ENCODE measurements at places on chromosomes 12 and 14.

GRCh38 chr12:94205822-94206221, 57.4 kb downstream of the PLXNC1 start:
- H3K4me1 ChIP-seq: peaks cover 77% of the 10 kb centered on the region
- H3K4me3 ChIP-seq: peak overlapping the region; percentile 68
- H3K27ac ChIP-seq: peak overlapping the region; percentile 99
- DNase-seq: no peak

GRCh38 chr12:75606956-75607355, 95.5 kb upstream of the KRR1 start:
- H3K4me3 ChIP-seq: no peak overlapping the region
- no peaks in the 10 kb centered on the region for H3K4me1 ChIP-seq
- no peaks in the 10 kb centered on the region for H3K36me3 ChIP-seq
- peaks cover 10% of the 10 kb centered on the region for H3K27me3 ChIP-seq

GRCh38 chr14:31837031-31837430, 240.1 kb upstream of the ARHGAP5 start:
- H3K4me3 ChIP-seq: no peak overlapping the region
- H3K36me3 ChIP-seq: peaks cover 12% of the 10 kb centered on the region
- DNase-seq: no peak
- no peaks in the 10 kb centered on the region for H3K4me1 ChIP-seq

DNA sequence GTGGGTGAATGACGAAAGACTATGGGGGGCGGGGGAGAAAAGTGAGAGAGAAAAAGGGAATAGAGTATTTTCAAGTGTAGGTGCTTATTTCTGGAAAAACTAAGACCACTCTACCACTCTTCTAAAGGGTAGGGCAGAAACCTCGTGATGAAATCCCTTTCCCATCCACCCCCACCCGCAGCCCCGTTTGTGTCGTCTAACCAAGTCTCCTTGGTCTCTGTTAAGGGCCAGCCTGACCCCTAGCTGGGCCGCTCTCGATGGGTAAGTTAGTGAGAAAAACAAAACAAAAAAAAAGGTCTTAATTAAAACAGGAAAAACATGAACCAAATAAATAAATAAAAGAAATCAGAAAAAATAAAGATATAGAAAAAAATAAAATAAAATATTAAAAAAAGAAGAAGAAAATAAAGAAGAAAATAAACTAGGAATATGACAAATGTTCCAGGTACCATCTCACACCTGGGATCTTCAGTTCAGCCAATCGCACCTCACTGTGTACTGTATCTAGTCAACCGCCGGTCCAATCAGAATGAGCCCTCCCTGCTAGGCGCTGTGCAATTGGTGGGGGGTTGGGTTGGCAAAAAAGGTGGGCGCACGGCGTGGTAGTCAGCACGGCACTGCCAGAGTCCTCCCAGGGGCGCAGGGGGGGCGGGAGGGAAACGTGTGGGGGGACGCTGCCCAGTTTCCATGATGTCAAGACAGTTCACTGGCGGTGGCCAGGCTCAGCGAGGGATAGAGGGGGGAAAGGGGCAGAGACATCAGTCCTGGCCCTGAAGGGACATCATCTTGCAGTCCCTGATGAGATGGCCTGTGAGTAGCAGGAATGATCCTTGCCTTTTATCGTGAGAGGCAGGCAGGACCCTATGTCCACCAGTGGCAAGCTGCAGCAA, 9.8 kb upstream of the CDH24 start:
- DNase-seq: no peak
- H3K4me3 ChIP-seq: no peak overlapping the region
- peaks cover 38% of the 10 kb centered on the region for H3K4me1 ChIP-seq
- peaks cover 63% of the 10 kb centered on the region for H3K36me3 ChIP-seq
- no peaks in the 10 kb centered on the region for H3K27me3 ChIP-seq

DNA sequence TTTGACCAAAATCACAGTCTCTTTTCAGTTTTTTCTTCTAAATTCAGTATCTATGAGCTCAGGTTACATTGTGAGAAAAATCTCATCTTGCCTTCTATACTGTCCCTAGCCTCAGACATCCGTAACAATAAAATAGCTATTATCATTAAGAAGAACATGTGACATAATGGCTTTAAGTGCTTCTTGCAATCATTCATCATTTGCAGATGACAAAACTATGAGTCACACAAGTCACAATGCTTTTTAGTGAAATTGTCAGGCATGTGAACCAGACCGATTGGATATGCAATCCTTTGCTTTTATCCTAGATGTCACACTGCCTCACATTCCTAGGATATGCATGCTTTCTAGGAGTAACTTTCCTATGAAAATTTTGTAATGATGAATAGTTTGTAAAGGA, 313.1 kb downstream of the SLC6A15 start:
- no peak overlapping the region for H3K27ac ChIP-seq
- no peaks in the 10 kb centered on the region for H3K4me1 ChIP-seq
- H3K4me3 ChIP-seq: no peak overlapping the region
- DNase-seq: no peak
- H3K36me3 ChIP-seq: no peaks in the 10 kb centered on the region

GRCh38 chr14:23119363-23120327, 590 bp upstream of the CEBPE start:
- H3K27ac ChIP-seq: peak overlapping the region; percentile 70
- peak overlapping the region; percentile 47 for H3K4me3 ChIP-seq
- peak; percentile 27 for DNase-seq
- H3K4me1 ChIP-seq: peaks cover 35% of the 10 kb centered on the region
- no peaks in the 10 kb centered on the region for H3K36me3 ChIP-seq

DNA sequence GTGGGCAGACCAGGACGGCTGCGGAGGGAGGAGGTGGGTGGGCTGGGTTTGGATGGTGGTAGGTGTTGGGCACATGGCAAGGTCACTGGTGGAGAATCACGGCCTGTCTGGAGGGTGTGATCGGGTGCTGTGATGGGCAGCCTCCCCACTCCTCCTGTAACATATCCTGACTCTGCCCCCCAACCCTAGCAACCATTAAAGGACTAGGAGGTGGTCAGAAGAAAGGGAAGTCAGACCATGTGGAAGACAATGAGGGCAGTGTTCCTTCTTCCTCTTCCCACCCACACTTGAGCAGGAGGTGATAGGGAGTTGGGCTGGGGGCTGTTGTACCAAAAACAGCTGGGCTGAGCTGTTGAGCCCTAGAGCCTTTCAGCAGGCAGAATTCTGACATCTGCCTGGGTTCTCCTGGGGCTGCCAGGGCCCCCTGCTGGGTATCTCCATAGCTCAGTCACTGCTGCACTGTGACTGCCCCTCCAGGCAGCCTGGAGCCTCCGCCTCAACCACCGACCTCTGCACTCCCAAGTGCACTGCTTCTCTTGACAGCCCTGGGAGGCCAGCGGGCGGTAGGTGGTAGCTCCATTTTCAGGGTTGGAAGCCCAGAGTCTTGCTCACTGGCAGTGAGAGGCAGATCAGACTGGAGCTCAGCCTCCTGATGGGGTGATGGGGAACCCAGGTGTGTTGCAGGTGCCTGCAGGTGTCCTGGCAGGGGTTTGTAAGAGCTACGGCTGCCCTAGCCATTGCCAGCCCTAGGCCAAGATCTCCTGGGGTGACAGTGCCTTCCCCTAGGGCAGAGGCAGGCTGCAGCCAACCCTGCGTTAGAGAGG, 15.4 kb downstream of the VASH1 start:
- no peak overlapping the region for H3K27ac ChIP-seq
- no peak for DNase-seq
- no peak overlapping the region for H3K4me3 ChIP-seq
- peaks cover under 1% of the 10 kb centered on the region for H3K27me3 ChIP-seq
- no peaks in the 10 kb centered on the region for H3K36me3 ChIP-seq
- peaks cover 18% of the 10 kb centered on the region for H3K4me1 ChIP-seq

DNA sequence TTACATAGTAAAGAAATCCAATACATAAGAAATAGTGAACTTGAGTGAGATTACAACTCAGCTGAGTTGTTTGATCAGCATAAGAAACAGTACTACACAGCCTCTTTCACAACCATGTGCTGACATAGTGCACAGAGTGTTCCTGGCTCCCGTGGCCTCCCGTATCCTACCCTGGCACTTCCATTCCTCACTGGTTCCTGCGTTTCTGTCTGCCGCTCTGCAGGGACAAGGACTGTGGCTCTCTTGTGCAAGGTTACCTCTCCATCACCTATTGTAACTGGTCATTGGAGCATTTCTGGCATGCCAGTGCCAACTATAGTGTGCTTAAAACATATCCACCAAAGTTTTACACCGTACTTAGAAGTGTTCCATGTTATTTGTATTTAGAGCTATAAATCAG, 46.3 kb upstream of the PCED1B start:
- DNase-seq: no peak
- no peak overlapping the region for H3K4me3 ChIP-seq
- H3K36me3 ChIP-seq: no peaks in the 10 kb centered on the region
- H3K4me1 ChIP-seq: peaks cover 37% of the 10 kb centered on the region
- H3K27me3 ChIP-seq: no peaks in the 10 kb centered on the region

- H3K27ac ChIP-seq: no peak overlapping the region
- no peaks in the 10 kb centered on the region for H3K4me1 ChIP-seq
- H3K36me3 ChIP-seq: no peaks in the 10 kb centered on the region
- H3K27me3 ChIP-seq: peaks cover 3% of the 10 kb centered on the region
- DNase-seq: no peak
Measured at GRCh38 chr14:94517248-94517640, 8.0 kb upstream of the SERPINA12 start.

DNA sequence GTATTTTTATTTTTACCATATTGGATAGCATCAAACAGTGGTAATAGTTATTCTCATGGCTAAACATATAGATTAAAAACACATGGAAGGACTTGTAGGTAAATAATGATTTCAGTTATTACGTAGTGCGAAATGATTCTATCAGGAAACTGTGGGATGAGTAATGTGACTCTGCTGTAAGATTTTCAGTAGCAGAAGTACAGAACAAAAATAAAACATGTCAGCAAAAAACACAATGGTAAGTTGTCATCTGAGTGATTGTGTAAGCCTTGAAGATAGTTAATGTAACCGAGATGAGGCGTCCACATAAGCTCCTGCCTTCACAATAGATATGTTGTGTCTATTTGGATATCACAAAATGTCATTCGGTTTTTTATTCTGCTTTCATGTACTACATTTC, 99.8 kb downstream of the BORCS5 start:
- peak overlapping the region; percentile 59 for H3K27ac ChIP-seq
- no peak for DNase-seq
- H3K4me1 ChIP-seq: peaks cover 32% of the 10 kb centered on the region
- H3K36me3 ChIP-seq: peaks cover 6% of the 10 kb centered on the region
- H3K27me3 ChIP-seq: no peaks in the 10 kb centered on the region
- no peak overlapping the region for H3K4me3 ChIP-seq

DNA sequence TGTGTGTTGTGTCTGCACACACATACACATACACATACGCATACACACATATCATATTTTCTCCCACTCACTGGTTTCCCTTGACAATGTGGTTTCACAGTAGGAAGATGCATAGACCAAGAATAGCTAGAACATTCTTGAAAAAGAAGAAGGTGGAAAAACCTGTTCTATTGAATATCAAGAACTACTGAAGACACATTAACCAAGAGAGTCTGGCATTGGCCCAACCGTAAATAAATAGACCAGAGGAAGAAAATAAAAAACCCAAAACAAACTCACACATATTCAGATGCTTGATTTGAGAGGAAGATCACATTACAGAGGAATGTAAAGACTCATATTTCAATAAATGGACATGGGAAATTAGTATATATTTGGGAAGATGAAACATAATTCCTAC, 311.3 kb downstream of the FOXG1 start:
- no peak for DNase-seq
- H3K36me3 ChIP-seq: no peaks in the 10 kb centered on the region
- H3K4me1 ChIP-seq: no peaks in the 10 kb centered on the region
- no peak overlapping the region for H3K27ac ChIP-seq
- H3K27me3 ChIP-seq: no peaks in the 10 kb centered on the region
- H3K4me3 ChIP-seq: no peak overlapping the region

DNA sequence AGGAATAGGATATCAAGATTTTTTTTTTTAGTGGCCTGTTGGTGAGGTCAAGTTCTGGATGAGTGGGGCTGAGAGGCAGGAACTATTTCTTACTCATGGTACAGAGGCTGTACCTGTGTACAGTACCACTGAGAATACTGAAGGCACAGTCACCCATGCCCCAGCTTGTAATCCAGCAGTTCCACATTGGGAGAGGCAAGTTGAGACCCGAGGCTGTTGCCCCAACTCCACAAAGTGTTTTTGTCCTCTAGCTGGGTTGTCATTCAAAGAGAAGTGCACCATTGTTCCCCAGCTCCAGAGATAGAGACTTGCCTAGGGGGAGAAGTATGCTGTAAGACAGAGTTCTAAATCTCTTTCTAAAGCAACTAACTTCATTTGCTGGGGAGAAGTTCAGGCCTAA, 38.7 kb downstream of the ARID2 start:
- H3K27ac ChIP-seq: no peak overlapping the region
- DNase-seq: no peak
- peaks cover 34% of the 10 kb centered on the region for H3K36me3 ChIP-seq
- H3K27me3 ChIP-seq: no peaks in the 10 kb centered on the region
- peaks cover 33% of the 10 kb centered on the region for H3K4me1 ChIP-seq

GRCh38 chr14:80850197-80850814, 91.2 kb downstream of the CEP128 start:
- H3K27me3 ChIP-seq: no peaks in the 10 kb centered on the region
- H3K4me3 ChIP-seq: no peak overlapping the region
- no peaks in the 10 kb centered on the region for H3K36me3 ChIP-seq
- H3K27ac ChIP-seq: no peak overlapping the region
- no peaks in the 10 kb centered on the region for H3K4me1 ChIP-seq

GRCh38 chr12:106774808-106775524, 484 bp downstream of the RIC8B start:
- peaks cover 31% of the 10 kb centered on the region for H3K4me1 ChIP-seq
- H3K27me3 ChIP-seq: no peaks in the 10 kb centered on the region
- peak overlapping the region; percentile 96 for H3K4me3 ChIP-seq
- peak overlapping the region; percentile 99 for H3K27ac ChIP-seq
- DNase-seq: peak; percentile 27

DNA sequence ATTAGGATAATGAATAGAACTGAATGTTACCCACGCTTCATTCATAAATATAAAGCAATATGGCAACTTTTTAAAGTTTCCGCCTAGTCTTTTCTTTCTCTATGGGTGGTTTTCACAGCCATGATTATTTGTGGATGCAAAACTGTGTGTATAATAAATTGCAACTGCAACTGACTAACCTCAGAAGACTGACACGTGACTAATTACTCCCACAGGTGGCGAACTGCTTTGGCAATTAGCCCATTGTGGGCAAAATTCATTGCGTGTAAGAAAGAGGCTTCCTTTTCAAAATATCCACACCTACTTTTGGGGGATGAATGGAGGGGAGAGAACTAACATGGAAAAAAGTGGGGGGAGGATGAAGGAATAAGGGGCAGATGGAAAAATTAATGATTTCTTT, 79.0 kb downstream of the SLC25A21 start:
- no peaks in the 10 kb centered on the region for H3K27me3 ChIP-seq
- no peak overlapping the region for H3K27ac ChIP-seq
- H3K4me3 ChIP-seq: no peak overlapping the region
- no peak for DNase-seq

GRCh38 chr12:117738233-117738632, 230.6 kb downstream of the KSR2 start:
- H3K4me1 ChIP-seq: no peaks in the 10 kb centered on the region
- H3K4me3 ChIP-seq: no peak overlapping the region
- peaks cover under 1% of the 10 kb centered on the region for H3K27me3 ChIP-seq
- H3K27ac ChIP-seq: no peak overlapping the region

DNA sequence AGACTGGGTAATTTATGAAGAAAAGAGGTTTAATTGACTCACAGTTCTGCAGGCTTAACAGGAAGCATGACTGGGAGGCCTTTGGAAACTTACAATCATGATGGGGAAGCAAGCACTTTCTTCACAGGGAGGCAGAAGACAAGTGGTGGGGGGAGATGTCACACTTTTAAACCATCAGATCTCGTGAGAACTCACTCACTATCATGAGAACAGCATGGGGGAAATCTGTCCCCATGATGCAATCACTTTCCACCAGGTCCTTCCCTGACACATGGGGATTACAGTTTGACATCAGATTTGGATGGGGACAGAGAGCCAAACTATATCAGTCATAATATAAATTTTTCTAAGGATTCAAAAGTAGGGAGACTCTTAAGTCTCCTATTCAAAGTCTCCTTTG, 46.0 kb downstream of the SPIC start:
- peaks cover 10% of the 10 kb centered on the region for H3K4me1 ChIP-seq
- peaks cover 18% of the 10 kb centered on the region for H3K27me3 ChIP-seq
